Anterior cingulate cortex (tissue), 58 donors: ENCODE measurements at places on chromosomes 11 and 22.

DNA sequence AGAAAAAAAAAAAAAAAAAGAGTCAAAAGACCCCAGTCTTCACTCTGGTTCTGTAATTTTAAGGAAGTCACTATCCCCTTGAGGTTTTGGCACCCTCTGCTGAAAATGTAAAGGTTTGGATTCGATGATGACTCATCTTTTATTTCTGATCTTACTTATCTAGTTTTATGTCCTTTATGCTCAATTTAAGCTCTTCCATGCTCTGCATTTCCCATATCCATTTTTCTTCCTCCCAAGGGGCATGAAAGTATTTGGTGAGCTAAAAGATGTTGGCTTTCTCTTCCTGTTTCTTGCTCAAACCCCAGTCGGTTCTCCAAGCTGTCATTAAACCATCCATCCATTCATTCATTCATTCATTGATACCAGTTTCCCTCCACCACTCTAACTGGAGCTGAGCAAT lies 61.0 kb upstream of the CDON start:
- no peak for DNase-seq

GRCh38 chr11:35248558-35249323 lies 109.8 kb downstream of the CD44 start:
- no peak for DNase-seq

- DNase-seq, result no peak
These were observed 627.3 kb upstream of the KIRREL3 start for GRCh38 chr11:127627629-127628457.

DNA sequence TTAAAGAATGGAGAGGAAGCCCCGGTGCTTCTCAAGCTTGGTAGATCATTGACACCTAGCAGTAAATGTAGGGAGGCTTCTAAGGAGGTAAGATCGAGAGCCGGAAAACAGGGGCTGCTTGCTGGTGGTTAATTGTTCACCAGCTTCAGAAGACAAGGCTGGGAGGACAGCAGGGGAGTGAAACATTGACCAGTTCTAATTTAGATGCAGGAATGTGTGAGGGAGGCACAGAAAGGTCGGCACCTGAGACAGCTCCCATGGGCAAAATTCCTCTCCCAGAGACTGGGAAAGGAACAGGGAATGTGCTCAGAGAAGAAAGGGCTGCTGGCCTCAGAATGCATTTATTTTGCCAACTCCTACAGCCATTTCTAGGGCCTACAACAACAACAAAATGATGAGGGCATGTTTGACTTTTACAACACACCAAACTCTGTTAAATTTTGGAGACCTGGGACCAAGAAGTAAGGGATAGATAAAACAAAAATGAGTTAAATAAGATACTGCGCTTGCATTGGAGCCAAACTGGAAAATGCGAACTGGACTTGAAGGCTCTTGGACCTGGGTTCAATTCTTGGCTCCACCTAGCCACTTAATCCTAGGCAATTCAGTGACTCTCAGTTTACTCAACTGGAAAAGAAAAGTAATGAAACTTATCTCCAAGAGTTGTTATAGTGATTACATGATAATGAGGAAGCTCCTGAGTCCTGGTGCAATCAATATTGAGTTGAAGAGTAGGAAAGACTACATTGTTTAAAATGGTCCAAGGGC lies 31.0 kb downstream of the FZD4 start:
- no peak for DNase-seq

GRCh38 chr11:27233654-27234042 lies 129.4 kb downstream of the CCDC34 start:
- no peak for DNase-seq

- no peak for DNase-seq
These were observed 60.0 kb downstream of the GLYATL1 start for GRCh38 chr11:58999291-58999680.

DNA sequence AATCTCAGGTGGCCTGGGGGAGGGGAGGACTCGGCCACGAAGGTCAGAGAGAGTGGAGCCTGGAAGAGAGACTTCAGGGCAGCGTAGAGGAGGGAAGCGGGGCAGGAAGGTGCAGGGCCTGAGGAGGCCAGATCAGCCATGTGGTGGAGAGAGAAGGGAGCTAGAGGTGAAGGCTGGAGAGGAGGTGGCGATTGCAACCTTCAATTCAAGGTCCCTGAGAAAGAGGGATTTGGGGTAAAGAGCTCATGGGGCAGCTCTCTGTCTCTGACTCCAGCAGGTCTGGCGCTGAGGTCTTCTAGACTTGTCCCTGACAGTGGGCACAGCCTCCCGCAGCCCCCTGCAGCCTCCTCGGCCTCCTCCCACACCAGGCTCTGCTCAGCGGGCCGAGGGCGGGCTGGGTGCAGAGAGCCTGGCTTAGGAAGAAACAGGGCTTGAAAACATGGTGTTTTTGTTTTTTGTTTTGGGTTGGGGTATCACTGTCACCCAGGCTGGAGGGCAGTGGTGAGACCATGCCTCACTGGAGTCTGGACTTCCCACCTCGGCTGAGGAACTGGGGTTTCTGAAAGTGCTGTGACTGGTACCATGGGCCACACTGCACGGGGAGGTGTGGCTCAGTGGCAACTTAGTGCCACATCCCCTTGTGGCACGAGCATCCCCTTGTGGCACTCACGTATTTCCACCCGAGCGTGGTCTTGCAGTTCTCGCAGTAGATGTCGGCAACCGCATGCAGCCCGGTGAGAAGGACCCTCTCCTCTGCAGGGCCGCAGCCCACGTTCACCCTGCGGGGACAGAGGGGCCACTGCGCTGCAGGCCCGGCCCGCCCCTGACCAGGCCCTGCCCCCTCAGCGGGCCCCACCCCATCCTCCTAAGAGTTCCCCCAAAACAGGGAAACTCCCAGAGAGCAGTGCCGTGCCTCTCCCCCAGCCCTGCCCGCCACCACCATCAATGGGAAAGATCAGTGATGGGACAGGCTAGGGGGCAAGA lies 32.6 kb downstream of the YPEL1 start:
- DNase-seq, result no peak

- DNase-seq, result no peak
These were observed 1.5 kb upstream of the CHST1 start for GRCh38 chr11:45666648-45667642.
